ENCODE measurements at places on chromosomes 1 and 21.

DNA sequence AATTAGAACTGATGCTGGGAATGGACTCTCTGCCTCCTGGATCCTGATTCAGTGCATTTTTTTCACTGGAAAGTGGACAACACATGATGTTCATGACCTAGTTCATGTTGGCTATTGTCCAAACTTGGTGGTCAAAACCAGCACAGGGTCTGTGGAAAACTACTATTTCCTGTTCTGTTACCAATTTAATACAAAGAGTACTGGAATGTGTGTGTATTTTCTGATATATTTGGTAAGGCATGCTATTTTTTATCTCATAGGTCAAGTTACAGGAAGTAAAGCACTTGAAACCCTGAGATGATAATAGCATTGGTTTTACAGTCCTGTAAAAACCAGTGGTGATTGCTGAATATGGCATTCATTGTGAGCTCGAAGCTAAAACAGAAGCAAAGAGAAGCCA is 89.9 kb downstream of the SGIP1 start:
- DNase-seq = no peak

DNA sequence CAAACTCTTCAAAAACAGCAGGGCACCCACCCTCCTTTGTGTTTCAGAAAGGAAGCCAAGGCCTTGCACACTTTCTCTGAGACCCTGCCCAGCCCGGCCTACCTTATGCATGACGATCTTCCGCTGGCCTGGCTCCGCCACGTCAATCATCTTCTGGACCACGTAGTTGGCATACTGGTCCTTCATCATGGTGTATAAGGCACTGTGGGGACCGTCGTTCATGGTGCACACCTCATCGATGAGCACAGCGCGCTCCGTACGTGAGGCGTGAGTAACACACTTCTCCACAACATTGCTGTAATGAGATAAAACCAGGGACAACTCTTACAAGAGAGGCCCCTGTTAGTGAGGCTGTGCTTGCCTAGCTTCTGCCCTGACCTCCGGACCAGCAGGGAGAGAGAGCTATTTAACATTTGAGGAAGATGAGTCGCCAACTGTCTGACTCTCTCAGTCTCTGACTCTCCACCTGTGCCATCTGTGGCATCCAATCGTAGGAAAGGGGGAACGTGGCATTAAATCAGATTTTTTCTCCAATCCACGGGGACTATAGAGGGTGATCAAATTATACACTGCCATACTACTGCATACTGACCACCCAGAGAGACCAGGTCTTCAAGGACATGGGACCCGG is 28.1 kb upstream of the SDC3 start:
- no peak for DNase-seq

- DNase-seq = no peak
Measured at GRCh38 chr1:85325920-85326319, 49.5 kb upstream of the BCL10 start.

- DNase-seq = no peak
Measured at GRCh38 chr21:42079008-42079938, 8.2 kb downstream of the UMODL1 start.

DNA sequence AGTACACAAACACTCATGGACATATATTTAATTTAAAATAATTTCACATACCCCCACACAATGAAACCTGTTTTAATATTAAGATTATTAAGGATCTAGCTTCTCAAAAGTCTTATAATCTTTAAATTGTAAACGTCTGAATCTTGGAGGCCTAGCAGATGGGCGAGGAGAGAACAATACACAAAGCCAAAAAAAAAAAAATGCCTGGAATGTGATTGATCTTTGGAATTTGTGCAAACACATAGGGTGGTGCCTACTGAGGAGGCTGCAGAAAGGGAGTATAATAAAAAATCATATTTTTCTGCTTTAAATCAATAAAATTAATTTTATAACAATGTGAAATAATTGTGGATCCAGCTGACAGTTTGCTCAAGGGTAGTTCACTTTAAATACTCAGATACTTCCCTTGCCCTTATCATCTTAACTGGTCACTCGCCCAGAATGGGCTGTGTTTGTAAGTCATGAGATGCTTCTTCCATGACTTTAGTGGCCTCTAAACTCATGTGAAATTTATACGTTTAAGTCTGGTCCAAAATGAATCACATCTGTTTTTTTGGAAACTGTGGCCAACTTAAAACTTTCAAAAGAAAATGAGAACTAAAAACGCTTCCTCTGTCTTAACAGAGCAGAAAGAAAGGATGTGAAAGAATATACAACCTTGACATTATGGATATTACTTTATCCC is 802.8 kb upstream of the CXADR start:
- DNase-seq = no peak

DNA sequence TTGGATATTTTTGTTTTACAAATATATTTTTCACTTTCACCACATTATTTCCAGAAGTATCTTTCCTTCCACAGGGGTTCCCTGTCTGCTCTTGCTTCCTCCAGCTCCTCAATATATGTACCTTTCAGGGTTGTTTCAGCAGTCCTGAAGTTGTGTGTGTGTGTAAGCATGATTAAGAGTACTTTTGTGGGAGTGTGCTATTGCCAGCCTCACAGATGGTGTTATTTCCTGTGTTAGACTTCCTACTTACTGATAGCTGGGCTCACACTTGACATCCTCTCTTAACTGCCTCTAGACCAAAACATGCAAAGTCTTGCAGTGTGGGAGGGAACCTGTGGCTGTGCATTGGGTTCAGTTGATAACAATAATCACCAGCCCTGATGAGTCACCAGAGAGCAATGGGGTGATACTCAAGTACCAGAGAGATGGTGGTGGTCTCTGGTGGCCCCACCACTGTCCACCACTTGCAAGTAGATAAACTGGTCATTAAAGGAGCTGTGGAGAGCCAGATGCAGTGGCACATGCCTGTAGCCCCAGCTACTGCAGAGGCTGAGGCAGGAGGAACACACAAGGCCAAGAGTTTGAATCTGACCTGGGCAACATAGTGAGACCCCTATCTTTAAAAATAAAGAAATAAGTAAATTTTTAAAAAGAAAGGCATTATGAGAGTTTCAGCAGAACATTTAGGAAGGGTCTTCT is 126.7 kb downstream of the NR5A2 start:
- DNase-seq = no peak

GRCh38 chr1:157025856-157026255 is 19.7 kb downstream of the ARHGEF11 start:
- DNase-seq = no peak

- no peak for DNase-seq
Measured at GRCh38 chr1:61207416-61207815, 125.1 kb downstream of the NFIA start.

GRCh38 chr1:96253246-96254035 is 468.1 kb upstream of the PTBP2 start:
- DNase-seq = no peak

- no peak for DNase-seq
Measured at GRCh38 chr1:19338323-19338762, 26.2 kb downstream of the SLC66A1 start.

DNA sequence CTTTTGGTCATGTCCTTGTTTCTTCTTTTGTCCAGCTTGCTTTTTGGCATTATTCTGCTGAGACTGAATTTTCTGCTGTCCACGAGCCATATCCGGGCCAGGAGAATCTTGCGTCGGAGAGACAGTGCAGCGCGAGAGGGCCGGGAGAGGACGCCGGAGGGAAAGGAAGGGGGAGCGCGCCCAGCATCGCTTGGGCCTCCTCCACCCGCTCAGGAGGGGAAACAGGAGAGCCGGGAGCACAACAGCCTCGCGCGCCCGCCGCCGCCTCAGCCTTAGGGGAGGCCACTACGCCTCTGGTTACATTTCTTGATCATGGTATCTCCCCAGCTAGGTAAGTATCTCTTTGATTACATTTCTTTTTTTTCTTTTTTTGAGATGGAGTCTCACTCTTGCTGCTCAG is 7.4 kb upstream of the DEGS1 start:
- DNase-seq = no peak

GRCh38 chr1:41305576-41306363 is 55.5 kb upstream of the FOXO6 start:
- no peak for DNase-seq

- DNase-seq = no peak
Measured at GRCh38 chr1:160403244-160403643, 2.9 kb downstream of the VANGL2 start.

DNA sequence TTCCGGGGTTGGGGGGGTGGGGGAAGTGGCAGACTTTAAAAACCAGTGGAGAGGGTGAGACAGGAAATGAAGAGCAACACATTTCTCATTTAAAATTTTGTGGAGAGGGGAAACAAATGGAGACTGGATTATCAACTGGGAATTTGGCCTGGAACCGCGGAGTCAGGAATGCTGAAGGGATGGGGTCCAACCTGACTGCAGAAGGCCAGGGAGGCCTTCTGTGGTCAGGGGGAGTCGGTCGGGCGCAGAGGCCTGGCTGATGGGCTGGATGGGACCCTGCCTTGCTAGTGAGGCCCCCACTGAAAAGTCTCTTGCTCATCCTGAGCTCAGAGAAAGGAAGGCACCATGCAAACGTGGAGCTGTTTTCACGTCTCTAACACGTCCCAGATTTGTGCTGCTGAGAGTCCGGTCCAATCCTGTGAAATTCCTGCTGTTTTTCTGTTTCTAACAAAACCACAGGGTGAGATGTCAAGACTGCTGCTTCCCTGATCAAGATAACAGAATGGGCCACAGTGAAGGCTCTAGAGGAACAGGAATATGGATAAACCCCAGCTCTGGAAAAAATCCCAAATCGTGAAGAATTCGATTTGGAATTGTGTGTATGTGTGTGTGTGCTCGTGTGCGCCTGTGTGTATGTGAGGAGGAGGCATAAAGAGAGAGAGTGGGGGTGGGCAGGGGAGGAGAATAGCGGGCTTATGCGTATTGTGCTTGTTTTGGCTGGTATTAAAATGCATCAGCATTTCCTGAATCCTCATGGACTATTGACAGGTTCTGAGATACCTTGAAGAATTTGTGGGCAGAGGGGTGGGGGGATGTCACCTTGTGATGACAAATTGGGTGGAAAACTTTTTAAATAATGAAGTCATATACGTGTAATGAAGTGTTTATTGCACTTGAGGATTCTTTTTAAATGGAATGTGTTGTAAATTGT is 117.4 kb downstream of the NGF start:
- DNase-seq = no peak
